ENCODE measurements at places on chromosomes 3 and 15.

DNA sequence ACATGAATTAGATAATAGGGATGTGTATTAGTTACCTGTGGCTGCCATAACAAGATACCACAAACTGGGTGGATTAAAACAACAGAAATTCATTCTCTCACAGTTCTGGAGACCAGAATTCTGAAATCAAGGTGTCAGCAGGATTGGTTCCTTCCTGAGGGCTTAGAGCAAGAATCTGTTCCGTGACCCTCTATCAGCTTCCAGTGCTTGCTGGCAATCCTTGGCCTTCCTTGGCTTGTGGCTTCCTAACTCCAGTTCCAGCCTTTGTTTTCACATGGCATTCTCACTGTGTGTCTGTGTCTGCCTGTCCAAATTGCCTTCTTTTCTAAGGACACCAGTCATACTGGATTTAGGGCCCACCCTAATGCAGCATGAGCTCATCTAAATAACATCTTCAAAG is 94.4 kb upstream of the NR2E3 start:
- no peak for DNase-seq

DNA sequence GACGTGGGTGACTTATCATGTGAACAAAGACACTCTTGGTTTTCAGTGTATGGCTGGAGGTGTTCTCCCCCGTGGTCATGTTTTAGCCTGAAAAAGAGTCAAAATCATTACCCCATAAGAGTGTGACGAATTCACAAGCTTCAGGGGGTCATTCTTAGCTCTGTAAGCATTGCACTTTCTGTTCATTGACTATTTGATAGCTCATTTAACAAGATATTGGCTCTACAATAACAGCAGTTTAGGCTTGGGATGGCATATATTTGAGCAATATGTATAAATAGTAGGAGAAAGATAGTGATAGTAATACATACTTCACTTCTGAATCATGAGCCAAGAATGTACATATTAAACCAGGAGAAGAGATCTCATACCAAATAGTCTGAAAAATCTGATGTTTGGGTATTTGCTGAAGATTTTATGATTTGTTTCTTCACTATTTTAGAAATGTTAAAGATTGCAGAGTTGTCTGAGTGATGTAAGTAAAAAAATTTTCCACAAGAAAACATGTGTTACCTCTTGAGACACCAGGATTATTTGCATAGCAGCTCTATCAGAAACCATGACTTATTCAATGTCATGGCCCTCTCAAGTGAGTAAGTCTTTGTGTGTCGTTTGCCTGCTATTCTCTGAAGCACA is 996.0 kb downstream of the OTOL1 start:
- DNase-seq, result peak; percentile 1

DNA sequence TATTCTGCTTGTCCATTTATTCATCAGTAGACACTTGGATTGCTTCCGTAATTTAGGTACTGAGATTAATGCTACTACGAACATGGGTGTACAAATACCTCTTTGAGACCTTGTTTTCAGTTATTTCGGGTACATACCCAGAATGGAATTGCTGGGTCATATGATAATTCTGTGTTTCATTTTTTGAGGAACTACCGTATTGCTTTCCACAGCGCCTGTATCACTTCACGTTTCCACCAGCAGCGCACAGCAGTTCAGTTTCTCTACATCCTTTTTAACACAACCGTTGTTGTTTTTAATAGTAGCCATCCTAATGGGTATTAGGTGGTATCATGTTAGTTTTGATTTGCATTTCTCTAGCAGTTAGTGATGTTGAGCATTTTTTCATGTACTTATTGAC is 9.5 kb downstream of the PAK2 start:
- DNase-seq, result no peak

DNA sequence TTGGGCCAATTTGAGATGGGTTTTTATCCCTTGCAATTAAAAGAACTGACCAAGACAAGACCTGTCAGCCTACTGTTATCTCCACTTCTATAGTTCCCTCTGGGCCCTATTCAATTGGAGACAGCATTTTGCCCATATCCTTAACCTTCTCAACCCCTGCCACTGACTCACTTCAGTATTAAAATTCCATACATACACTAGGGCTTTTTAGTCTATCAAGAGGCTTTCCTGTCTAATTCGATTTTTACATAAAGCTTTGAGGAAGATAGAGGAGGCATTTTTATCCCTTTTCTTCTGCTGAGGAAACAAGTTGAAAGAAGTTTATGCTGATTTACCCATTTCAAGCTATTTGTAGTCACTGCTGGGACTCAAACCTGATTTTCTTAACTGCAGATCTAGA is 51.1 kb downstream of the GTF2E1 start:
- DNase-seq, result no peak

- no peak for DNase-seq
These were observed 51.4 kb downstream of the XXYLT1 start for GRCh38 chr3:195219351-195220230.

- DNase-seq, result peak; percentile 27
These were observed 116.2 kb downstream of the MFSD1 start for GRCh38 chr3:158918008-158918407.
